ENCODE measurements at places on chromosomes 2 and 18.

- no peak for DNase-seq
Observed at GRCh38 chr18:57035590-57035989, 111.3 kb upstream of the BOD1L2 start.

DNA sequence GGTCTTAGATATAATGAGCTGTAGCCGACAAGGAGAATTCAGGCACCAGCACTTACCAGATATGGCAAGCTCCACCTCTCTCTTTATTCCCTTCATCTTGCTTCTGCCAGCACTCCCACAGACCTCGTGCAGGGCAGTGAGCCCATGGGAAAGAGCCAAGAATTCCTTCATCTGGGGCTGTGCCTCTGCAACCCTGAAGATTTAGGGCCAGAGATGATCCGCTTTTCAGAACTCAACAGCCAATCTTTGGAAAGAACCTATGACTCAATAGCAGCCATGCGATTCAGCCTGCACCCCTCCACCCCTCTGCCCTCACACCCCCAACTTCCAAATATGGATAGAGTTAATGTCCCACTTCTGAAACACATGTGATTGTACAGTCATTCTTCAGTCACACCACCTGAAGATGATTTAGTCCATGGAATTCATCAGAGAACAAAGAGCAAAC is 533.7 kb upstream of the TNP1 start:
- DNase-seq: no peak

- no peak for DNase-seq
Observed at GRCh38 chr18:50372743-50373142, 2.1 kb upstream of the SKA1 start.

DNA sequence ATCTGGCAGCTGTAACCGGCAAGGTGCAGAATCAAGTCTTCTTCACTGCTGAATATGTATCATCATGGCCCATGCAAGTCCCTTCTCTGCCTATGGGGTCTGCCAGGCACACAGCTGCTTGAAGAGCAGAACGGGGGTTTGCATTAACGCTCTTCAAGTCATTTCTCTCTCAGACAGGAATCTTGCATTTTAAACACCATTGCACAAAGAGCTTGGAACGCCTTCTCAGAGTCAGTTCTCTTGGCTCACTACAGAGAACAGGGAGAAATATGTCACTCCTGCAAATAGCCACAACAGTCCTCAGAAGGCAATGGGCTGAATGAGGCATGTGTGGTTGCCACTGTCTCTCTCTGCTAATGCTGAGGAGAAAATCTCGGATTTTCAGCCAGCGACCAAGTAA is 2173.5 kb upstream of the PIK3C3 start:
- DNase-seq: no peak

DNA sequence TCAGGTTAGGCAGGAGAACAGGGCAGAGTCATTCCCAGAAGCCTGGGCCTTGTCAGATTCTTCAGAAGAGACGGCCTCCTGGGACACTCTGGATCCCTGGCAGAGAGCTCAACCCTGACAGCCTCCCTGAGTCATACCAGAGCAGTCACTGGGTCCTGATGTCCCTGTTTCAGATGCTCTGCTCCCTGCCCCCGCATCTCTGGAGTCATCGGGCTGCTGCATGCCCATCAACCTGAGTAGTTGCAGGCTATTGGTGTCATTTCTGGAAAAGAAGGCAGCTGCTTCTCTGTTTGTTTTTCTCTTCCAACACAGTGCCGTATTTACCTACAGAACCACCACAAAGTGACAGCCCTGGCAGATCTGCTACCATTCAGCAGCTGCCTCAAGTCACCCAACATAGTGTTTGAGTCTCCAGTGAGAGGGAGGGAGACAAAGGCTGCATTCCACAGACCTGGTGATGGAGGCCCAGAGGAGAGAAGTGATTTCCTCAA is 145.1 kb downstream of the B3GNT2 start:
- DNase-seq: no peak

GRCh38 chr2:88258208-88258607 is 88.1 kb downstream of the THNSL2 start:
- no peak for DNase-seq

DNA sequence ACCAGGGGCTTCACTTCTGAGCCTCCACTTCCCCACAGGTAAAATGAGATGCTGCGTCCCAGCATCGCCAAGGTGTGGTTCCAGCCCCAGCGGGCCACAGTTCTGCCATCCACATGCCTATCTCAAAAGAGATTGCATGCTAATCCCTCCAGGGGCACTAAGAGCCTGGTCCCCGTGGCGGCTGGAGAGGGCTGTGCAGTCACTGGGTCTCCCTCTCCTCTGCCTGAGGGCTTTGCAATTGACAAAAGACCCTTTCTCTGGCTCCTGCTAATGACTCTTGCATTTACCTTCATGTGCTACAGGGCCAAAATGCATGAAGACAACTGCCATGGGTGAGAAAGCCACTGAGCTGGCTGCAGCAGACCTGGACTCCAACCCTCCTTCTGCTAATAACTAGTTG is 18.5 kb downstream of the ZBTB7C start:
- no peak for DNase-seq

GRCh38 chr2:3200420-3200939 is 177.1 kb downstream of the EIPR1 start:
- no peak for DNase-seq

- DNase-seq: no peak
Observed at GRCh38 chr2:234542742-234543141, 45.9 kb upstream of the ARL4C start.

DNA sequence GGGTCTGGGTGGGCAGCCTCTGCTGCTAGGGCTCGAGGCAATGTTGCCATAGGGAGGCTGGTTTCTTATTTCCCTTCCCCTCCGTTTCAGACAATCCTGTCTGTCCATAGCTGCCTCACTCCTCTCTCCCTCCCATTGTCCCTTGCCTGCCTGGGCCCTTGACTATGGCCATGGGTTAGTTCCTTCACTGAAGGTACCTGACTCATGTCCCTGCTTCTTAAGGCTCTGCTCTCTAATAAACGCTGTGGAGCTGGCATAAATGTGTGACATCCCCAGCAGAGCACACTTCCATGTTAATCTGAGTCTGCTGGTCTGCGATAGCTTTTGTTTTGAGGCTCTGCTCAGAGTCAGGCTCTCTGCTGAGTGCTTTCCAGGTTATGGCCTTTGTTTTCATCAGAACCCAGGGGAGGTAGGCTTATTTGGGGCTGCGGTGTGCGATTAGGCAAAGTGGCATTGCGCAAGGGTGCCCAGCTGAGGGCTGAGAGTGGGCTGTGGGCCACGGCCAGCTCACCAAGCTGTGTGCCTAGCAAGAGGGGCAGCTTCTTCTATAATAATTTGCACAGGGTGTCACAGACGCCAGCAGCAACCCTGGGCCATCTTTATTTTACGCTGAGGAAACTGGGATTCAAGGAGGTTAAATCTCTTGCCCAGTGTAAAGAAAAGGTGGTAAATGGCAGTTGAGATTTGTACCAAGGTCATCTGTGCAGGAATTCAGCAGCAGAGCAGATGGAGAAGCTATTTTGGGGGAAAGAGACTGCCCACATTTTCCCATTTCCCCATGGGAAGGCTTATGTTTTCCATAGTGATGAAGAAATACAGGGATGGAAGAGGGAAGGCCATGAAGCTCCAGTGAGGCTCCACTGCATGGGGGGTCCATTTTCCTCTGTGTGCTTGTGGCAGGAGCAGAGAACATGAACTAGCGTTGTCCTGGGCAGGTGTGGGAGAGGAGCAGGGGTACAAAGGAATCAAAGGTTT is 25.6 kb downstream of the MRPL33 start:
- DNase-seq: peak; percentile 37

DNA sequence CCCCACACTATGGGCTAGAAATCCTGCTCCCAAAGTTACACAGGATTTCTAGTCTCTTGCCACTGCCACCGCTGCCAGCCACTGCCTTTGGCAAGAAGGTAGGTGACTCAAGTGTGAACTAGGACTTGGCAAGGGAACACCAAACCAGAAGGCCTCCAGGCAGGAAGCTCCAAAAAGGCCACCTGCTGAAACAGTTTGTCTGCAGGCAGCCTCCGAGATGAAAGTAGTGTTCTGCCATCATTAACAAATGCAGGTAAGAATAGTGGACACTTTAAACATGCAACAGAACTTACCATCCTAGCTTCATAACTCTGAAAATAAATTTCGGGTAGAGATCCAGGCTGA is 3.9 kb downstream of the ANKRD44 start:
- DNase-seq: no peak

DNA sequence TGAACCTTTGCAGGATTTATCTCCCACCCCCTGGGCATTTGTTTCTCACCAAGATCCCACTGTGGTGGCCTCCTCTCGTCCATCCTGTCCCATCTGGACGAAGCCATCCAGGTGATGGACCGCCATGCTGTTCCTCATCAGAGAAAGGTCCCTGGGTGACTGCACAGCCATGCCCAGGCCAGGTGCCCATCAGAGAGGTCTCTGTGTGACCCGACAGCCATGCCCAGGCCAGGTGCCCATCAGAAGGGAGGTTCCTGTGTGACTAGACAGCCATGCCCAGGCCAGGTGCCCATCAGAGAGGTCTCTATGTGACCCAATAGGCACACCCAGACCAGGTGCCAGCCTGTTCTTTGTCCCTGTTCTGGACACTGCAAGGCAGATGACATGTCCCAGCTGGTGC is 360.9 kb upstream of the SALL3 start:
- no peak for DNase-seq

- no peak for DNase-seq
Observed at GRCh38 chr2:108266218-108266617, 22.5 kb upstream of the SULT1C2 start.

DNA sequence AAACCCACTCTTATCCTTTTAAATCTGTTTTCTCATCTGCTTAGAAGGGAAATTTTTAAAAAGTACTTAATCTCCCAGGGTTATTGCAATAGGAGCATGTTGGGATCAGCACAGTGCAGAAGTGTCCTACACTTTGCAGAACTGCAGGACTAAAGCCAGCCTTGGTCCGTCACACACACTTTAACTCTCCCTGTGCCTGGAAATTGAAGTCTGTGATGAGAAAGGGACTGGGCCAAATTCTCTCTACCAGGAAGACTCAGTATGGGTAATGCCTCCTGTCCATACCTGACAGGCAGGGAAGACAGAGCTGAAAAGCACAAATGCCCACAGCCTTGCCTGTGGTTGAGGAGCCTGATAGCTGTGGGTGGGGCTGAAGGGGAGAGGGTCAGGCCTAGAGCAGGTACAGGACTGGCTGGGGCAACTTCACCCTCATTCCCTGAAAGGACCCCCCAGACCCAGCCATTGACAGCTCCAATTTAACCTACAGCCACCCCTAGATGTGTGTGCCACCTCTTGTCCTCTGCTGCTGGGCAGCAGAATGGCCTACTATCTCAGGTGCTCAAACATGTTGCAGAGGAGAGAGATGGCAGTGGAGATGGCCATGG is 377.2 kb upstream of the KLHL29 start:
- DNase-seq: no peak

- no peak for DNase-seq
Observed at GRCh38 chr2:33069894-33070651, 123.3 kb downstream of the LTBP1 start.

DNA sequence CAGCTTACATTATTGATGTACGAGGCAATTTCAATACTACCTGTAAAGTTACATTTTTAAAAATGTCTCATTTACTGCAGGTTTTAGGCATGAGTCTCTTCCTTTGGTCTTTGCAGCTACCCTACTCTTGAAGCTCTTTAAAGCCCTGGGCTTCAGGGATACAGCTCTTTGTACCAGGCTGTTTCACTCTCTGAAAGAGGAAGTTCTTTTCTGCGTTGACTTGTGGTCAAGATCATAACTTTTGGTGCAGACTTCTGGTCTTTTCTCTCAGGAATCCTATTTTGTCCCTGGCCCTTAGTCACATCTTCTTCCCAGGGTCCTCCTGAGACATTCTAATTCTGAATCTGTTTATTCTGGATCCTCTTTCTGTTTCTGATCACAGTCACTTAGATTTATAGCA is 16.6 kb upstream of the HRH4 start:
- DNase-seq: peak; percentile 28

DNA sequence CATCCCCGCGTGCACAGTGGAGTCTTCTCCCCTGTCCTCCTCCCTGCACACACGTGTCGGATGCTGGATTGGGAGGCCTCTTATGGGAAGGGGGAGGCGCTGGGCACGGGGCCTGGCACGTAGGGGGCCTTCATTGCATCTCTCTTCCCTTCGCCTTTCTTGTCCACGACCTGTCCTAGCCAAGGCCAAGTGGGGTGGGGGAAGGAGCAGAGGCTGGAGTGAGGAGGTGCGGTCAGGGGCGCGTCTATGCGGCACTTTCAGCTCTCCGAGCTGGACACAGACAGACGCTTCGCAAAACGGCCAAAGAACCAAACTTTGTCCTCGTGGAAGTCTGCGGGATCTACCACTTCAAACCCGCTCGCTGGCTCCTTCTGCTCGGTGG is 13.4 kb downstream of the ALPG start:
- DNase-seq: no peak

- peak; percentile 80 for DNase-seq
Observed at GRCh38 chr2:174697255-174697654, 67.0 kb downstream of the CHRNA1 start.

DNA sequence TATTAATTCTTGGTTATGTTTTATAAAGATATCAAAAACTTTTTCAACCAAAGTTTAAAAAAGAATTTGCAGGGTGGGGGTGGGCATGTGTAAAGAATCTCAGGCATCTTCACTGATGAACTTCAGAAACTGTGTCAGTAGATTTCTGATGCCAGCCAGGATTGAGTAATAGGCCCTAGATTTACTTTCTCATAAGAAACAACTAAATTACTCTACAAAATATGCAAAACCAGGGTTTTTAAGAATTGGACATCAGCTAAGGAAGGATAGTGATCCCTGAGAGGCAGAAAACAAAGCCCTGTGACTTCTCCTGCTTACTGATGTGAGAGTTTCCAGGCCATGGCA is 11.9 kb upstream of the IL1R1 start:
- DNase-seq: no peak

GRCh38 chr18:78330766-78331165 is 648.9 kb upstream of the SALL3 start:
- no peak for DNase-seq

GRCh38 chr2:3280683-3281520 is 96.7 kb downstream of the EIPR1 start:
- no peak for DNase-seq

DNA sequence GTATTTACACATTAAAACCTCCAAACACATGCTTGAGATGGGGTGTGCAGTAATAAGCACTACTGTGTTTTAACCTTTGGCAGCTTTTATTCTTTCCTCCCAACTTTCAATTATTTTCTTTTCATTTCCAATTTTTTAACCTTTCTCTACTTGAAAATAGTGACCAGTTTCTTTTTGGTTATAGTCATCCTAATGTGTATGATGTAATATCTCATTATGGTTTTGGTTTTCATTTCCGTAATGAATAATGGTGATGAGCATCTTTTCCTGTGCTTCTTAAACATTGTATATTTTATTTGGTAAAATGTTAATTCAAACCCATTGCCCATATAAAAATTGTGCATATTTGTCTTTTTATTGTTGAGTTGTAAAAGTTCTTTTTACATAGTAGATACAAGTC is 103.5 kb downstream of the BMPR2 start:
- DNase-seq: no peak

Data from inflammatory macrophage (primary cell).